CD4-positive, alpha-beta T cell treated with Interleukin-17A for 1 hour (primary cell): ENCODE measurements at places on chromosomes 3 and 15.

DNA sequence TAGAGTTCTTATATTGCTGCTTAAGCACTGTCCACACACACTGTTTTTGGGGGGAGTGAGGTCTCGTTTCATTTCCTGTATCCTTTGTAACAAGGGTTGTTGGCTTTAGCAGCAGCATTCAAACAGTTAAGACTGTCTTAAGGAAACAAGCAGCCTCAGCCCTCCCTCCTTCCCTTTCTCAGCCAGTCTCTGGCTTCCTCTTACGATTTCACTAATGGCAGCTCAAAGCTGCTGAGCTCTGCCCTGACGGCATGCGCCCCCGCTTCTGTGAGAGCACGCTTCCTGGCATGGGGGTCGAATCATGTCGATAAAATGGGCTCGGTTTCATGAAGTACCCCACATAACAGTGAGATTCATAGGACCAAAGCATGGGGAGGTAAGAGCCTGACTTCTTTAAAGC is 105.0 kb downstream of the KLHL25 start:
- DNase-seq: peak; percentile 86

- DNase-seq: no peak
These were observed 110.9 kb downstream of the STXBP5L start for GRCh38 chr3:121018917-121019321.

- DNase-seq: no peak
These were observed 35.2 kb downstream of the USP13 start for GRCh38 chr3:179687967-179688535.

DNA sequence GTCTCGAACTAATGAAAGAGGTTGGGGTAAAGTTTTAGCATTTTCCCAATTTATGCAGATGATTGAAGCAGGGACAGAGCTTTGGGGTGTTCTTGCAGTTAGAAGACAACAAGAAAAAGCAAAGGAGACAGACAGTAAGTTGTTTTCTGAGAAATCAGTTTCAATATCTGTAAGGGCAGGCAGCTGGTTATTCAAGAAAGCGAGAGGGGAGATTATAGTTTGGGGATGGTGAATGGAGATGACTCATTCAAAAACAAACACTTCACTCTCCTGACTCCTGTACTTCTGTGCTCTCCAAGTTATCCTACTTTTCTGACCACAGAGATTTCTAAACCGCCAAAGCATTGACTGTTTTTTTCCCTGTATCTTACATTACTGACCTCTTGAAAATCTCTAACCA is 352.0 kb downstream of the GAP43 start:
- no peak for DNase-seq

- DNase-seq: no peak
These were observed 65.6 kb downstream of the ITGA11 start for GRCh38 chr15:68366314-68366713.

DNA sequence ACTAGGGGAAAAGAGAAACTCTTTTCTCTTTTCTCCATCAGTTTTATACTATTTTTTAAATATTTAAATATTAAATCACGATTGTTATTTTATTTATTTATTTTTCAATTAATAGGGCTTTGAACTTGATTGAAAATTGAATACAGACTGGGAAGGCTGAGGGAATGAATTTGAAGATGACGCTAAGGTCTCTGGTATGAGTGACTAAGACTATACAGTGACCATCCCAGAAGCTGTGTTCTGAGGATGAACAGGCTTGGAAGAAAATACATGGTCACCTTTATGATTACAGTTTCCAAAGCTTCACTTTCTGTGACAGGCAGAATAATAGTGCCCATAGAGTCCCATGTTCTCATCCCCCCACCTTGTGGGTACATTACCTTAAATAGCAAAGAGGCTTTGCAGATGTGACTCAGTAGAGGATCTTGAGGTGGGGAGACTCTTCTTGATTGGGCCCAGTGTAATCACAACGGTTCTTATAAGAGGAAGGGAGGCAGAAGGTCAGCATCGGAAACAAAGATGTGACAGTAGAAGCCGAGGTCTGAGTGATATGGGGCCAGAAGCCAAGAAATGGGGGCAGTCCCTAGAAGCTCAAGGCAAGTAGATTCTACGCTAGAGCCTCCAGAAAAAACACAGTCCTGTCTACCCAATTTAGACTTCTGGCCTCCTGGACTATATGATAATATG is 51.0 kb upstream of the LPP start:
- no peak for DNase-seq
